ENCODE measurements at places on chromosomes 2 and 18. TPM values are rescaled to one million over a fixed set of nuclear protein-coding genes. Genes with fewer than 3 reads are reported as not detected.

DNA sequence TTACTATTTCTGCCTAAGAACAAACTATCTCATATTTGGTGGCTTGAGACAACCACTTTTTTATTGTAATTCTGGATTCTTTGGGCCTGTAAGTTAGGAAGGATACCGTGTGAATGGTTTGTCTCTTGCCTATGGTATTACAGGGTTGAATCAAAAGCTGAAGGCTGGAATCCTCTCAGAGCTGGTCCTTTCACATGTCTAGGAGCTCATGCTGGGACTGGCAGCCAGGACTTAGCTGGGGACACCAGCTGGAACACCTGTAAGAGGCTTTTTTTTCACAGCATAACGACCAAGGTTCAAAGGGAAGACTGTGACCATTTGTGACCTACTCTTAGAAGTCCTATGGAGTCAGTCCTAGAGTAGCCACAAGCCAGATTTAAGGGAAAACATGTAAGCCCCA, 226.3 kb downstream of the ZNF804A start:
- DNase-seq = no peak

GRCh38 chr2:9472511-9472910, 1.8 kb upstream of the IAH1 start:
- no peak for DNase-seq

DNA sequence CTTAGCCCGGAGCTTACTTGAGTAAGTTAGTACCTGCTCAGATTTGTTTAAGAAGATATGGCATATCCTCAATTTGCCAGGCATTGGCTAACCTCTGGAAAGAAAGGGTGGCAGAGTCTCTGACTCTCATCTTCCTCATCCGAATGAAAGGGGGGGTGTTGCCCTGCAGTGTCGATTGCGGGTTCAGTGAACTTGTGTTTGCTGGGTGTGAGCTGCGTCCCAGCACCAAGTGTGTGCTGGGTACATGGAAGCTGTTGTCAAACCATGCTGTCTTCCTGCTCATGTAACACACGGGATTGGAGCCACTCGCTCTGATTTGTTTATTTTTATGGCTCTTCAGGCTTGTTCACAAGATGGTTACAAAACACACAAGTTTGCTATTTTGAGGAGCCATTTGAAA, 171.4 kb upstream of the PXDN start:
- no peak for DNase-seq

DNA sequence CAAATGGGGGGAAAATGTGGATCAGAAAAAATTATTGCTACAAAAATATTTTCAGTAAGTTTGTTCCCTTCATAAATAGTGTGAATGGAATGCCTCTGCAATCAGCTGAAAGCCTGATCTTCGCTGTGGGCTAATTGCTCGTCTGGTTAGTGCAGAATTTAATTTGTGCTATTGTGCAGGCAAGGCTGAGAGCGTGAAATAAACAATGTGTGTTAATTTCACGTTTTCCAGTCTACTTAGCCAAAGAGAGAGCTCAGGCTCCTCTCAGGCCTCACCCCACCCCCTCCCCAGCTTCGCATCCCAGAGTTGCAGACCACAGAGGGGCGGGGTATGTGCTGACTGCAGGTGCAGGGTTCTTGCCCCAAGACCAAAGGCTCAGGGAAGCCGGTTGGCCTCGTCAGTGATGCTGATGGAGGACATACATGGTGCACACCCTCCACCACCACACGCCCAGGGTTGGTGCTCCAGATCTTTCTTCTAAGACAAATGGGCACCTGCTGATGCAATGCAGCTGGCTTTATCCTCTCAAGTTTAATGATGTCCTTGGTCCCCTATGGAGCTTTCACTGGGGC, 302.6 kb upstream of the SLC14A2 start:
- DNase-seq = no peak

DNA sequence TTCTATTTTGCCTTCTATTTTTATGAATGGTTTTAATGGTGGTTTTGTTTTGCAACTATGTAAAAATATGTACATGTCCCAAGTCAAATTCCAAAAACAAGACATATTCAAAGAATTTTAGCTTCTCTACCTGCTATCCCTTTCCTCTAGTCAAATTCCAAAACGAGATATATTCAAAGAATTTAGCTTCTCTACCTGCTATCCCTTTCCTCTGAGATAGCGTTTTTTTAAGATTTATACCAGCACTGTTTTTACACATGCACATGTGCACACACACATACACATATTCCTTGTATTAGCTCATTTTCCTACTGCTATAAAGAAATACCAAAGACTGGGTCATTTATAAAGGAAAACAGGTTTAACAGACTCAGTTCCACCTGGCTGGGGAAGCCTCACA, 199.1 kb upstream of the ARL4C start:
- no peak for DNase-seq

DNA sequence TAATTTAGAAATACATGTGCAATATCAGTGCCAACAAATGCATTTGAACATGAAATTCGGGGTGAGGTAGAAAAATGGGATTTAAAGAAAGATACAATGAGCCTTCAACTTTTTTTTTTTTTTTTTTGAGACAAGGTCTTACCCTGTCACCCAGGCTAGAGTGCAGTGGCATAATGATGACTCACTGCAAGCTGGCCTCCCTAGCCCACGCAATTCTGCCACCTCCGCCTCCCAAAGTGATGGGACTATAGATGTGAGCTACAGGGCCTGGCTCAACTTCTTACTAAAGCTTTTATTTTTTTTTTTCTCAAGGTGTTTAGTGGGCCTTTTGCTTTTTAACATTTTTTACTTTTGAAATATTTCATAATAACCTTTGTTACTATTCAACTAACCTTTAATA, 365.6 kb downstream of the LRRTM4 start:
- no peak for DNase-seq

GRCh38 chr2:226489775-226490541, 309.7 kb downstream of the IRS1 start:
- no peak for DNase-seq

Gene CCDC142
- total RNA-seq = 52.4 TPM

DNA sequence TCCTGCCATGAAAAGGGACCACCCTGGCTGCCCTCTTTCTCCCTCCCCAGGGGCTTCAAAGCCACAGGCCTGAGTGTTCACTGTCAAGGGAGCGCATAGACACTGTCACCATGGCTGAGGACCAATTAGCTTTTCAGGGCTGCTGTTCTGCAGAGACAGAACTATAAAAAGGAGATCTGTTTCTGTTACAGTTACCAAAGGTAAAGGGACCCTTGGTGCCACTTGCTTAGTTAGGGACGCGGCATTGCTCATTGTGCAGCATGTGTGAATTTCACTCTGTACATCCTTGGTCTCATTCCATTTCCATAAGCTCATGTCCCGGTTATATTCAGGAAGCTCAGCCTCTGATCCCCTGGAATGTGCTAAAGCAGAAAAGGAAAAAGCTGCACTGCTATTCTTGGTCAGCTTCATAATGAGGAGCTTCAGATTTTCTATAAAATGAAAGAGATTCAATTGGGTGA, 55.5 kb upstream of the RNF152 start:
- peak; percentile 43 for DNase-seq

Gene CDH20
- not detected for total RNA-seq

Gene SKOR2
- total RNA-seq = not detected

GRCh38 chr2:215653344-215654030, 217.6 kb upstream of the FN1 start:
- DNase-seq = no peak

GRCh38 chr2:183149489-183149888, 25.2 kb downstream of the NUP35 start:
- DNase-seq = peak; percentile 32

GRCh38 chr2:192030856-192031255, 163.9 kb downstream of the TMEFF2 start:
- DNase-seq = no peak
